ENCODE measurements at places on chromosomes 4 and X.

GRCh38 chr4:190014771-190015537 lies 12.1 kb downstream of the FRG2 start:
- DNase-seq: no peak

GRCh38 chr4:90190525-90190924 lies 63.3 kb downstream of the CCSER1 start:
- DNase-seq: no peak

DNA sequence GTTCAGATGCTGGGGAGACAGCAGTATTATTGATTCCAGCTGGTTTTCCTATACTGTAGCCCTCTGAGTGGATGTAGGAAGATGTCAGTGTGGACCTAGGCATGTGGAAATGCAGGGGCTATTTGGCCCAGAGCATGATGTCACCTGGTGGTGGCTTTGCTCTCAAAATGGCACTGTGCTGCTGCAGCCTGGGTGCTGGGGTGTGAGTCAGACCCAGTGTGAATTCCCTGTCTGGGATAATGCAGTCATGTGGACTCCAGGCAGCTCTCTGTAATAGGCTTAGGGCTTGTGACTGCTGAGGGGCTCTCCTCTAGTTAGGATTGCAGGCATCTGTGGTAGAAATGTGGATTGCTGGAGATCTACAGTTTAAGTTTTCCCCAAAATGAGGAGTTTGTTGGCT lies 70.7 kb downstream of the DCAF8L2 start:
- DNase-seq: no peak

- DNase-seq: no peak
Observed at GRCh38 chrX:123830309-123830708, 29.5 kb upstream of the XIAP start.

- DNase-seq: no peak
Observed at GRCh38 chrX:86133761-86134160, 14.5 kb upstream of the DACH2 start.

GRCh38 chr4:156197216-156197615 lies 243.6 kb upstream of the CTSO start:
- no peak for DNase-seq

DNA sequence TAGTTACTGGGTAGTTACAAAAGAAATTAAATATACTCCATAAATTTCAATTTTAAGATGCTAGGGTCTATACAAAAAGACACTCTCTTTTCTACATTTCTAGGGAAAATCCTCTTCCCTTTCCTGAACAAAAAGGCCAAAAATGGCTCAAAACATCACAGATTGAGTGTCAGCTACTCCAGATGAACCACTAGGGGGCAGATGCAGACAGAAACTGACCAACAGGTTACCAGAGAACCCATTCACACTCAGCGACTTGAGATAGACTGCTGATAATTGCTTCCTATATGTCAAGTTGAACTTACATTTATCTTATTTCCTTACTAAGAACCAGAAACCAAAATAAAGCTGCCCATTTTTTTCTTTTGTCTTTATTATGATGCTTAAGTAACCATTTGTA lies 83.4 kb upstream of the MID1IP1 start:
- DNase-seq: no peak

DNA sequence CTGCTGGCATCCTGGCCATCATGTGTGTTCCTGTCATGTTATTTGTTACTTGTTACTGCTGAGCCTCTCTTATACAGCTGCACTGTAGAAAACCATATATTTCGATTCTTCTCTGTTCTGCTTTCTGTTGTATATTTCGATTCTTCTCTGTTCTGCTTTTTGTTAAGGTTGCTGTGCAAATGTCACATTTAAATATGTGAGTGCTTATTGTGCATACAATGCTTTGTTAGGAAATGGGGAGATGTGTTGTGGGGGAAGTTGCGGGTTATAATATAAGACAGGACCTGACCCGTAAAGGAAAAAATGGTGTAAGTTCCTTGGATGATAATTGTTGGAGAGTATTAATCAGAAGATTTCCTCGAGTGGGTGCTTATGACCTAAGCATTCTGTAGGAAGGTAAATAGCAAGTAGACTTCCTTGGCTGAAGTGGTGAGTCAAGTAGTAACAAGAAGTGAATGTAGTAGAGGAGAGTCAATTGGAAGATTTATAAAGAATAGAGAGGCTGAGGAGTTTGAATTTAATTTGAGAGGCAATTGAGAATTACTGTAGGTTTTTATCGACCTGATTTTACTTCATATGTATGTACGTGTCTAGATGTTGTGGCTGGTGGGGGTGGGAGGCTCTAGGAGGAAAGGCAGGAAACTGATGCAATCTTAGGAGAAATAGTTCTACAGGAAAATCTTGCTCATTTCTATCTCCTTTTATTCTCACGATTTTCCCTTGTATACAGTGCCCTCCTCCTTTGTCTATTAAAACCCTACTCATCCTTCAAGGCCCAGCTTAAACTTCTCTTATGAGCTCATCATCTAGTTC lies 8.5 kb downstream of the OGT start:
- no peak for DNase-seq

DNA sequence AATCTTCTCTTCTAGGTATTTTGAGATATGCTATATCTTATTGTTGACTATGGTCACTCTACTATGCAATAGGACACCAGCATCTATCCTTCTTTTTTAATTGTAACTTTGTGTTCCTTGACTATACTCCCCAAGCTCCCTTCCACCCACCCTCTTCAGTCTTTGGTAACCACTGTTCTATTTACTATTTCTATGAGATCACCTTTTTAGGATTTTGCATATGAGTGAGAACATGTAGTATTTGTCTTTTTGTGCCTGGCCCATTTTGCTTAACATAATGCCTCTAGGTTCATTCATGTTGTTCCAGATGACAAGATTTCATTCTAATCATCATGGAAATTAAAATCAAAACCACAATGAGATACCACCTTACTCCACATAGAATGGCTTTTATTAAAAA lies 63.3 kb upstream of the BANK1 start:
- DNase-seq: no peak

- DNase-seq: no peak
Observed at GRCh38 chrX:136259543-136259942, 8.3 kb upstream of the MAP7D3 start.

DNA sequence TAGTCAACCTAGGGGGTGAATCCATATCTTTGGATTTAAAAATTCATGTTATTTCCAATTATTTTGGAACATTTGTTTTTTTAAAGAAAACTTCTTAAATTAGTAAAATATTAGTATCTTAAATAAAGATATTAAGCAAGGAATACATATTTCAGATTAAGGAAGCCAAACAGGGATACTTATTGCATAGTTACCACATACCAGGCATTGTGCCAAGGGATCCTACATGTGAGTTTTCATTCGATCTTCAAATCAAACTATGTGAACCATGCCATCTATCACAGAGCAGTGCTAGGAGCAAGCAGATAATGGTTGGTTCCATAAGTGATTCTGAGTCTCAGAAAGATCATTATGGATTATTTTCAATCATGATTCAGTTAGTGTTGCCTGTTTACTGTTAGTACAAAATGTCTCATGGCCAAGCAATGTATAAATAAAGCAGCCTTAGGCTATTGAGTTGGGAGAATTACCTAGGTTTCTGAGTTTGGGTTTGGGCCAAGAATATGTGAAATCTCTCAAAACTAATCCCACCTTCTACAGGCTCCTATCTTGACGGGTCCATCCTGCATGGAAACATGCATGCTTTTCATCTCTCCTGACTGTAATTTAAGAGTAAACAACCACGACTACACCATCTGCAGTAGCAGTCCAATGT lies 176.7 kb downstream of the NPFFR2 start:
- DNase-seq: no peak

- no peak for DNase-seq
Observed at GRCh38 chrX:114905251-114905650, 112.2 kb downstream of the IL13RA2 start.

- DNase-seq: no peak
Observed at GRCh38 chr4:82785611-82786400, 12.8 kb downstream of the SCD5 start.

GRCh38 chr4:101911616-101912015 lies 121.1 kb downstream of the BANK1 start:
- DNase-seq: no peak

GRCh38 chr4:128452415-128452814 lies 164.8 kb upstream of the PGRMC2 start:
- no peak for DNase-seq

DNA sequence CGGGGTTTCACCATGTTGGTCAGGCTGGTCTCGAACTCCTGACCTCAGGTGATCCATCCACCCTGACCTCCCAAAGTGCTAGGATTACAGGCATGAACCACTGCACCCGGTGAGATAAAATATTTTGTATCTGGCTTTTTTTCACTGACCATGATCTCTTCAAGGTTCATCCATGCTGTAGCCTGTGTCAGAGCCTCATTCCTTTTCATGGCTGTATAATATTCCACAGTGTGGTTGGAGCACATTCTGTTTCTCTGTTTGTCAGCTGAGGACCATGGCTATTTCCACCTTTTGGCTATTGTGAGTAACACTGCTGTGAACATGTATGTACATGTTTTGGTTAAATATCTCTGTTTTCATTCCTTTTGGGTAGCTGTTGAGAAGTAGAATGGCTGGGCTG lies 169.2 kb downstream of the SHOX start:
- no peak for DNase-seq

DNA sequence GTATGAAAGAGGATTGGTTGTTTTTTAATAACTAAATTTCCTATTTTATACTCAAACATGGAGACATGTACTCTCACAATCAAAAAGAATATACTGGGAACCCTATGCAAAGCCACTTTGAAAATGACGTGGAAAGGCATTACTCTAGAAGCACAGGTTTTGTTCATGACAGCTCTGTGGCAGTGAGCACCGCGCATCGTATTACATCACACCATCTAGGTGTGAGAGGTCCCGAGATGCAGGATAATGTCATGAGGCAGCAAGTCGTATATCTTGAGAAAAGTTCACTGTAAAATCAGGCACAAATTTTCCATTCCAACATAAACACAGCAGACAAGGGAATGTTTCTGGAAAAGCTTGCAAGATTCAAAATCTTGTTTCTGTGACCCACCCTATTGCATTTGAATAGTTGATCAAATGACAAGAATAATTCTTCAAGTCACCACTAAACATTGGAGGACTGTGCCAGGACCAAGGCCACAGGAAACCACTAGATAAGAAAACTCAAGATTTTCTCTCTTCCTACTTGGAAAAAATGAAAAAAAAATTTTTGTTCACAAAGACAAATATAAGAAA lies 127.6 kb downstream of the LDB2 start:
- DNase-seq: no peak

- no peak for DNase-seq
Observed at GRCh38 chr4:104815665-104816064, 321.0 kb upstream of the CXXC4 start.

GRCh38 chr4:169662206-169662605 lies 41.8 kb downstream of the CLCN3 start:
- no peak for DNase-seq

DNA sequence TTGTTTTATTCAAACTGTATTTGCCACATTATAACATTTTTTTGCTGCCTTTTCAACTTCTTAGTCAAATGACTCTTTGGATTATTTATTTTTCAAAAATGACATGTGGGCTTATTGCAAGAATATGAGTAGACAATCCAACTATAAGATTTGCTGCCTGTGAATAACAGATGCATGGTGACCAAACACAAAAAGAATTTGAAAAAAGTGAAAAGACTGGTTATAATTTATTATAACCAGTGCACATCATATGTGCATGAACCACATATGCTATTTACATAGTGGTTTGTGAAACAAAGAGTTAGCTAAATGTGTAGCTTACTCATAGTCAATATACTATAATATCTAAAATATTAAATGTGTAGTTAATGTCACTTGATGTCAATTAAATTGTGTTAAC lies 2086.8 kb downstream of the ARAP2 start:
- DNase-seq: no peak

- no peak for DNase-seq
Observed at GRCh38 chr4:54726907-54727306, 69.2 kb downstream of the KIT start.

- no peak for DNase-seq
Observed at GRCh38 chr4:101914761-101915160, 124.2 kb downstream of the BANK1 start.

- DNase-seq: no peak
Observed at GRCh38 chrX:103549916-103550315, 30.6 kb upstream of the RAB40A start.

- DNase-seq: no peak
Observed at GRCh38 chr4:116638592-116638991, 446.8 kb downstream of the TRAM1L1 start.

DNA sequence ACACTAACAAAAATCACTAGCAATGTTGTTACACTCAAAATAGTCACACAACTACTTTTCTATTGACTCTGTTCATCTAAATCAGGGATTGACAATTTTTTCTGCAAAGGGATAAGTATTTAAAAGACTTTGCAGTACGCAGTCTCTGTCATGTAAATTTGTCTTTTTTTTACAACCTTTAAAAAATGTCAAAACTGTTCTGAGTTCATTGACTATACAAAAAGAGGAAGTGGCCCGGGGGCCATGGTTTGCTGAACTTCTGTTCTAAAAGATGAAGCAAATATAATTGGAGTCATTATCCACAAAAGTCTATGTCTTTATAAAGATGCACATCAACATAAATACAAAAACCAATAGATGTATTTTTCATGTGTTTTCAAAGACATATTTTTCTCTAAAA lies 1310.3 kb downstream of the RPA4 start:
- DNase-seq: no peak

DNA sequence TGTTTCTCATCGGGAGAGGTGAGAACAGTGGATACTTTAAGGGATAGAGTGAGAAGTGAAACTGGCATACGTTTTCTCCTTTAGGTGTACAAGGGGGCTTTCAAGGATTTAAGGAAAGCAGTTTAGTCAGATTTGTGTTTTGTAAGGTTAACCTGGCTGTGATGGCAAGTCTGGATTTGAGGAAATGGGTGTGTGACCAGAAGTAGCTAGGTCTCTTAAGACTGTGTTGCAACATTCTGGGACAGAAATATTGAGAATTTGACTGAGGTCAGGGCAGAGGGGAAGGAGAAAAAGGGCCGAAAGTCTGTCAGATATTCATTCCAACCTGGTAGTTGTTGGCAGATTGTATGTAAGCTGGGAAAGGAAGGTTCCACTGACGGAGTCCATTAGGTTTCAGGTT lies 10.4 kb upstream of the GABRE start:
- DNase-seq: no peak

DNA sequence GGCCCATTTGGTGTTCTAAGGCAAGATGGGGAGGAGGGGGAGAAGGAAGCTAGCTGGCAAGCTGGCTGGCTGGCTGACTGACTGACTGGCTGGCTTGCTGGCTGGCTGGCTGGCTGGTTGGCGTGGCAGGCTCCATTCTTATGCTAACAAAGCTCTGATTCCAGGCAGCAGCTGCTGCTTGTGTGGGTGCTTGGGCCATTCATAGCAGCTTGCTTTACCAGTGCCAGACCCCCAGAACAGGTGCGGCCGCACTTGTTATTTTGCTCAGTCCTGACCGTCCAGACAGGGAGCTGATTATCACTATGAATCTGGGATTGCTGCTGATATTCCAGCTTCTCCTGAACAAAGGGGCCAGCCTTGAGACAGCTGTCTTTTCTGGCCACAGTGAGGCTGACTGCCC lies 131.2 kb upstream of the PAK3 start:
- no peak for DNase-seq

DNA sequence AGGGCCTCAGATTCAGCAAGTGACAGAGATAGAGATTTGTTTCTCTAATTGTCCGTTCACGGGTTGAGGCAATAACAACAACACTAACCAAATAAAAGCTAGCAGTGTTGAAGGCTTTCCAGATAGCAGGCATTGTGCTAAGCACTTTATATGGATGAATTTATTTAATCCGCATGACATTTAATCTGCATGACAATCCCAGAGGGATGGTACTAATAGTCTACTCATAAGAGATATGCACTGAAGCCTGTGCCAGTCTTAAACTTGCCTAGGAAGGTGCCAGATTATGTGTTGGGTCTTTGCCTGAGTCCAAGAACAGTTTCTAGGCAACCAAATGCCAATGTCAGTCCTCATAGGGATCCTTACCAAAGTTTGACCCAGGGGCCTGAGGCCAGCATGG lies 37.7 kb upstream of the FAT1 start:
- DNase-seq: no peak
